ELF-1 (cell line): ENCODE measurements at places on chromosomes 16 and 17.

- no peak for DNase-seq
Measured at GRCh38 chr16:50800074-50800473, 58.2 kb downstream of the CYLD start.

DNA sequence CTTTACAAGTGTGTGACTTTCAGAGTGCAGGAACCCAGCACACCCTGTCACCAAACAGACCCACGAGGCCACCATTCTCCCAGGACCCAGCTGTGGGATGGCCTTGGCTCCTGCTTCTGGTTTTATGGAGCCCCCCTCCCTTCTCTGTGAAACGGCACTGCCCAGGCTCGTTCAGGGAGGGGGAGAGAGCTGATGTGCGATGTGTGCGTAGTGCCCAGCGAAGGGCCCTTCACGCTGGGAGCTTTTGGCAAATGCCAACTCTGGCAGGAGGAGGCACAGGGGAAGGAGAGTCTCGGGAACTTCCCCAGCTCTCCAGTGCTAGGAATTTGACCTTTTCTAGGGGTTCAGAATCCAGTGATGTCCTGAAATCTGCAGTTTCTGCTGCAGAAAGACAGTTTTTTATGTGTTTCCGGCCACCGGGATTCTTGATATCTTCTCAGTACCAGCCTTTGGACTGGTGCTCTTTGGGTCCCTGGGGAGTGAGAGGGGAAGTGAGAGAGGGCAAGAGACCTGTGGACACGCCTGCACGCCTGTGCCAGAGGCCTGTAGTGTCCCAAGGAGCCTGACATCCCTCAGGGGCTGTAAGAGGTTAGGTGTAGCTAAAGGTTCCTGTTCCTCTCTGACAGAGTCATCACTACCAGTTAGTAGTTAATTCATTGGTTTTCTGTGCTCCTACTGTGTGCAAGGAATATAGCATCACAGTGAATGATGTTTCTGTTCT, 45.1 kb downstream of the CMIP start:
- no peak for DNase-seq

DNA sequence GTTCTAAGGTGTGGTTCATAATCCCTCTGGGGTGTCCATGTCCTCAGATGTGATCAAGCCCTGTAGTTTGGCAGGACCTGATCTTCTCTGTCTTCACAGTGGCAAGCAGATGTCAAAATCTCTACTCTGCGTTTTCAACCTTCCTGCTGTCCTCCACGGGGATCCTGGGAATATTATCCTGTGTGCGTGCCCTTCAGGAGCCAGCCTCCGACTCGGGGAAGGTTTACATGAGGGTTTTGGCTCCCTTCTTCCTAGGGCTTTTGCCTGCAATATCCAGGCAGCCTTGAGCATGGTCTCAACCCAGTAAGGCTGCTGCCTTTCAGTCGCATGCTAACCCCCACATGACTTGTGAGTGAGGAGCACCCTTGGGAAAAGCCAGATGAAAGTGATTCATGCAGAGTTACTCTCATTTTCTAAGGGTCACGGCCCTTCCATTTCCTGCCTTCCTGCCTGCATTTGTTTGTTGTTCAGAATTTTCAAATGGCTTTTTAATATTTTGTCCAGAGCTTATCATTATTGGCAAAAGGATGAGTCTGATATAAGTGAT, 202.2 kb upstream of the CHMP6 start:
- DNase-seq = no peak

DNA sequence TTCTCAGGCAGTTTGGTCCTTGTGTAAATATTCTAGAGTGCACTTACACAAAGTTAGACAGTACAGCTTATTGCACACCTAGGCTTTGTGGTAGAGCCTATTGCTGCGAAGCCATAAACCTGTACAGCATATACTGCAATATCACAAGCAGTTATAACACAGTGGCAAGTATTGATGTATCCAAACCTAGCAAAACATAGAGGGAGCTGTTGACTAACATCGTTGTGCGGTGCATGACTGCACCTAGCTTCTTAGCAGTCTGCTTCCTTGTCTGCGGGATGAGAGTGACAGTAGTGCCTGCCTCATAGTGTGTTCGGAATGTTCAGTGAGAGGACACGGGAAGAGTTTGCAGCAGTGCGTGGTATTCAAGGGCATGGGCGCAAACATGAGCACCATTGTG, 78.9 kb downstream of the MPRIP start:
- DNase-seq = no peak

DNA sequence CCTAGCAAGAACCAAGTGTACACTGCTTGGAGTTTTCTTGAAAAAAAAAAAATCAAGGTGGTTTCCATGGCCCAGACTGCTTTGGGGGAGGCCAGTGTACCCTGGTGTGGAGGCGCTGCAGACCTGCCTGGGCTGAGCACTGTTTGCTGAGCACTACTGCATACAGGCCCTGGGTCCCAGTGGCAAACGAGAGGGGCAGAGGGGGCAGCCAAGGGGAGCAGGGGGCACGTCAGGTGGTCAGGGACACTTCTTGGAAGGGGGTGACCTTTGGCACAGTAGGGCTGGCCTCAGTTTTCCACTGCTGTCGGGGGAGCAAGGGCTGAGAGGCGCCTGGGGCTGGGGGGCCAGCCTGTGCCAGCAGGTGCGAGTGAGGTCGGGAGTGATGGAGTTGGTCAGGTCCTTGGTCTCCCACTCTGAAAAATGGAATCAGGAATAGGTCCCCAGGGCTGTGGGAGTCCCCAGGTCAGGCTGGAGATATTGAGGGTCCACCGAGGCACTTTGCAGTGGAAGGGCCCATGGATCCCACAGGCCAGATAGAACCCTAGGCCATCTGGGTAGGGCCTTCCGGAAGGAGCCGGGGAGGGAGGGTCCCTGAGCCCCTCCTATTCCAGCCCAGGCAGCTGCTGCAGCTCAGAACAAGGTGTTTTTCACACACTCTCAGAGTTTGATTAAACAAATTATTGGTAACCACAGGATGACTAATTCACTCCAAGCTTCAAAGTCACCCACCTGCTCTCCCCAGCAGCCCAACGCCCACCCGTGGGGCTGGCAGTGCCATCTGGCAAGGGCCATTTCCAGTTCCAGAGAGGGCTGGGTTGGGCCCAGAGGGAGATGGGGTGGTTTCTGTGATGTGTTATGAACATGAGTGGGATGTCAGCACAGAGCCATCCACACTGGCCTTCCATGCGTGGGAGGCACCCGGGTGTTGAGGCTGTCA, 3.5 kb downstream of the ZFPM1 start:
- no peak for DNase-seq

DNA sequence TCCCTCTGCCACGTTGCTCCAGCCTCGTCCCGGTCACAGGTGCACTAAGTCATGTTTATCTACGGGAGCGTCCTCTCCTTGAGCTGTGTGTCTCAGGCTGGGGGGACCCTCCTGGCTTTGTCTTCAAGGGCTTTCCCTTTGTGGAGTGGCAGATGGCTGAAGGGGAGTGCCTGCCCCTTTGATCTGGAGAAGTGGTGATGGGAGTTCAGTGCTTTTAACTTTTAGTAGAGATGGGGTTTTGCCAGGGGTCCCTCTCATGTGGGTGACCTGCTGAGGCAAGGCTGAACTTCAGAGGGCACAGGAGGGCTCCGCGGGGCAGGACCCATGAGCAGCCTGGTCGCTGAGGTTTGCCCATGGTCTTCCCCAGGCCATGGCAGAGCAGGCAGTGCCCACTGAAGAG, 73.1 kb upstream of the CDC42EP4 start:
- DNase-seq = no peak

GRCh38 chr17:61423967-61424649, 24.5 kb downstream of the TBX2 start:
- DNase-seq = no peak

DNA sequence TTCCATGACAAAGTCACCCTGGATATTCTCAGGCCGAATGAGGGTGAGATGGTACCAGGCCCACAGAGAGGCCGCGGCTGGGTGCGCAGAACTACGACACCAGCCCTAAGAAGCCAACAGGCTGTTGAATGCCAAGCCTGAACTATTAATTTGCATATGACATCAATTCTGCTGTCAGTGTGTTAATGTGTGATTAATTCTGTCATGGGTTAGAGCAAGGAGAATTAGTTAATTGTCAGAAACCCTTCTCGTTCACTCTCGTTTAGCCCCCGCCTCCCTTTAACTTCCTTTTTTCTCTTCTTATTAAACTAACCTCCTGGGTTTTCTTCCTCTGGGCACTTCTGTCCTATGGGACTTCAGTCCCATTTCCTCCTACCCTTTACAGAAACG, 123.4 kb downstream of the ZFHX3 start:
- no peak for DNase-seq

GRCh38 chr16:46712911-46713310, 23.5 kb downstream of the ORC6 start:
- DNase-seq = no peak

- no peak for DNase-seq
Measured at GRCh38 chr17:76644995-76645394, 1.4 kb upstream of the ST6GALNAC1 start.

DNA sequence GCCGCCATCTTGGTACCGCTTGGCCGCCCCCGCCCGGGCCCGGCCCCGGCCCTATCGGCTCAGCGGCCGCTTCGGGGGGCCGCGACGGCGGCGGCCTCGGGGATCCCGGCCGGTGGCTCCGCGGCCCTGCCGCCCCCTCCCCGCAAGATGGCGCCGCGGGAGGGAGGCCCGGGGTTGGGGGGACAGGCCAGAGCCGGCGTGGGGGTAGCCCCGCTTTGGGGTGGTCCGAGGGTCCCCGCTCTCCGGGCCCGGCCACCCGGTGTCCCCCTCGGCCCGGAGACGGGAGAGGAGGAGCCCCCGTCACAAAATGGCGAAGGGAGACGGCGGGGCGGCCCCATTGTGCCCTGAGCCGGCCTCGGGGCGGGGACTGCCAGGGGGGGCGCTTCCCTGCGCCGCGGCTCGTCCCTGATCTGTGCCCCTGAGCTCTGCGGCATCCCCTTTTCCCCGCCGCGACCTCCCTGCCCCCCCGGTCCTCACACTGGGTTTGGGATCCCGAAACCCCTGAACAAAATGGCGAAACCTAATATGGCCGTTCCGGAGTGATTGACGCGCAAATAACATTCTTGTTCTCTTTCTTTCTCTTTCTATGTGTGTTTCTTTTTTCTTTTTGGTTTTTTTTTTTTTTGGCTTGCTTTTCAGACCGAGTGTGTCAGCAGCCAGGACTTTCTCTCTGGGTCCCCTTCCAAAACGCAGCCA, 986 bp downstream of the HAPSTR1 start:
- DNase-seq = peak; percentile 33

GRCh38 chr17:19313746-19314651, 48.5 kb downstream of the B9D1 start:
- DNase-seq = no peak

DNA sequence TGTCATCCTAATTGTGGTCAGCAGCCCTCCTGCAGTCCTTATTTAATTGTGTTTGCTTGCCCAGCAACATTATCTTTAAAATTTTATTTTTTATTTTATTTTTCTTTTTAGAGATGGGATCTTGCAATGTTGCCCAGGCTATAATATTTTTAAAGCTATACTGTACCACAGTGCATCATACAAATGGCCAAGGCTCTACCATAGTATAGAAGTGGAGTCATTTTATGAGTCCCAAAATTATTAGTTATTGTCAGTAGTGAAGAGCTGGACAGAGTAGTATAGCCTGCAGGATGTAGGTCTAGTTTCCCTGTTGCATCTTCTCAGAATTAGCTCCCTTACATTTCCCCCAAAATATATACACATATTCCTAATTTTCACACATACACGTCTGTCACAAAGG, 44.1 kb downstream of the GAN start:
- no peak for DNase-seq

- peak; percentile 87 for DNase-seq
Measured at GRCh38 chr16:77963185-77964044, 58.9 kb upstream of the CLEC3A start.

DNA sequence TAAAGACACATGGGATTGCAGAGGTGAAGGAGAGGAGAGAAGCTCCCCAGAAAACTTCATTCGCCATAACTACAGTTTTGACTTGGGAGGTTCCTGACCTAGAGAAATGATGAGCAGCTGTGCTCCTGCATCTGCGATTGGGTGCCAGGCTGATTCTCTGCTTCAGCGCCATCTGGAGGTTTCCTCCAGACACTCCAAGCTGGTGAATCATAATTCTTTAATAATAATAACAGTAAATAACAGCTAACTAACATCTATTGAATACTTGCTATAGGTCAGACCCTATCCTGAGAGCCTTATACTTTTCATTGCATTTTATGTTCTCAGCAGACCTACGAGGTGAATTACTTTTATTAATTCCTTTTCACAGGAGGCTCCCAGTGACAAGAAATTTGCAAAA, 575.8 kb downstream of the TOX3 start:
- DNase-seq = no peak

DNA sequence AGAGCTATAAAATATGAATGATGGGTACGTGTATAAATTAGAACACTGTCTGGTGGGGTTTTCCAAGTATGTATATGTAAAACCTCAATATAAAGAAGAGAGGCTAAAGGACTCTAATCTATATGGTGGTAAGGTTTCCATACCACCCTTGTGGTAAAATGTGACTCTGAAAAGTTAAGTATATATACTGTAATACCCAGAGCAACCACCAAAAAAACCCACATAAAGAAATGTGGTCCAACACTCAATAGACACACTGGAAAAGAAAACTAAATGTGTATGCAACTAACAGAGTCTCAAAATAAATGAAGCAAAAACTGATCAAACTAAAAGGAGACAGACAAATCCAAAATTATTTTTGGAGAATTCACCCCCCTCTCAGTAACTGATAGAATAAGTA, 72.2 kb downstream of the XPO6 start:
- DNase-seq = no peak

GRCh38 chr17:4978726-4979125, 8.7 kb downstream of the CAMTA2 start:
- no peak for DNase-seq

DNA sequence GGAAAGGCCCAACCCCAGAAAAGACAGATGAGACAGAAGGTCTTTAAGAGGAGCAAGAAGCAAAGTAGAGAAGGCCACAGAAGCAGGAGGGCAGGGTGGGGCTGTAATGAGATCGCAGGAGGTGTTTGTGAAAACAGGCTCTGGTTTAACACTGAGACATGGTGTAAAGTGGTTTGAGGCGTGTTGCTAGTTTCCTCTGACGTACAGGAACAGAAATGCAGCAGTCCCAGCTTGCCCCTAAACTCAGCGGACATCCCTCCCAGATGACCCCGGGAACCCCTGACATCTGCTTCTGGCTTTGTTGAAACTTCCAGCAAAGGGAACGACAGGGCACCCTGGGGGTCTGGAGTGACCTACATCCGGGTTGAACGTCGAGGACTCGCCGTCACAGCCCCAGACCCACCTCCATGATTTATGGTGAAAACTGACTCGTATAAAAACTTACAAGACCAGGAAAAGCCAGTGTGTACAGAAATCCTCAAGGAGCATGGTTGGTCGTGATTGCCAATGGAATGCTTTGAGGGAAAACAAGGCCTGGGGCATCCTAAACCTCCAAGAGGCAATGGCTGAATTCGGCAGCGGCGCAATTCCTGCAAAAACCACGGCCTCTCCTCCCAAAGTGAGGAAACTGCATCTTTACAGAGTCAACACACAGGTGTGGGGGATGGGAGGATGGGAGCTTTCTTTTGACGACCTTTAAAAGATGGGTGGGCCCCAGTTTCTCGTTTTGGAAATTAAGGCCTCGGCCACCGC, 25.8 kb downstream of the LITAF start:
- DNase-seq = peak; percentile 86

GRCh38 chr16:17413508-17413907, 57.3 kb downstream of the XYLT1 start:
- no peak for DNase-seq

- DNase-seq = no peak
Measured at GRCh38 chr17:42563543-42563942, 1.6 kb downstream of the COASY start.

GRCh38 chr16:58020628-58021521, 4.7 kb upstream of the MMP15 start:
- DNase-seq = peak; percentile 62

- peak; percentile 35 for DNase-seq
Measured at GRCh38 chr16:81315271-81316175, 761 bp downstream of the GAN start.
